Spinal cord (tissue), 10 donors: ENCODE measurements at places on chromosomes 13 and 19.
A peak's percentile ranks its signal among the peaks of the same experiment; 100 is the strongest.

GRCh38 chr13:24288870-24289269 is 20.5 kb upstream of the C1QTNF9 start:
- H3K27ac ChIP-seq, result no peak overlapping the region
- H3K4me3 ChIP-seq, result no peak overlapping the region
- no peak for DNase-seq

GRCh38 chr19:19774354-19775033 is 41.6 kb upstream of the ZNF14 start:
- no peak overlapping the region for H3K4me3 ChIP-seq
- H3K27me3 ChIP-seq, result no peaks in the 10 kb centered on the region
- no peak overlapping the region for H3K27ac ChIP-seq
- peaks cover 12% of the 10 kb centered on the region for H3K4me1 ChIP-seq

- H3K27ac ChIP-seq, result no peak overlapping the region
- no peak overlapping the region for H3K4me3 ChIP-seq
- no peak for DNase-seq
- no peaks in the 10 kb centered on the region for H3K4me1 ChIP-seq
- no peaks in the 10 kb centered on the region for H3K27me3 ChIP-seq
- no peaks in the 10 kb centered on the region for H3K36me3 ChIP-seq
Measured at GRCh38 chr13:60347690-60348089, 49.3 kb upstream of the TDRD3 start.

DNA sequence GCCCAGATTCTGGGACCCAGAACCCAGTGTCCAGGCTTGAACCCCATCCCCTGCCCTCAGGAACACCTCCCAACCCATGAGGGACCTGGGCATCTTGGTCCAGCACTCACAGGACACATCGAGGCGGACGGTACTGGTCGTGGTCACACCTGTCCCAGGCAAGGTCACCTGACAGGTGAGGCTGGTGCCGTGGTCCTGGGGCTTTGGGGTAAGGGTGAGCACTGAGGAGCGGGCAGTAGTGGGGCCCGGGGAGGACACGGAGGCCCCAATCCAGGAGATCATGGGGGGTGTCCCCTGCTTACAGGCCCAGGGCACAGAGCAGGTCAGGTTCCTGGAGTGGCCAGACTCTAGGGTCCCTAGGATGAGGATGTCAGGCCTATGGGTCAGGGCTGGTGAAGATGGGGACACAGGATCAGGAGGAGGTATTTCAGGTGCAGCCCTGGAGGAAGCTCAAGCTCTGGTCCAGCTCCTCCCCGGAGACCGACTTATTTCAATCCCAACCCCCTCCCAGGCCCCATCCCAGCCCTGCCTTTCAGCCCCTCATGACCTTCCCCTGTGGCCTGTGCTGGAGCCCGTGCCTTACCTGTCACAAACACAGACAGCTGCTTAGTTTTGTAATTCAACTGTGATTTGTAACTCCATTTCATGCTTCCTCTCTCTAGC is 772 bp downstream of the SIGLEC8 start:
- no peaks in the 10 kb centered on the region for H3K4me1 ChIP-seq
- no peak for DNase-seq
- no peak overlapping the region for H3K27ac ChIP-seq

- H3K27ac ChIP-seq, result no peak overlapping the region
- H3K36me3 ChIP-seq, result no peaks in the 10 kb centered on the region
- DNase-seq, result no peak
- H3K4me1 ChIP-seq, result no peaks in the 10 kb centered on the region
Measured at GRCh38 chr13:20921572-20921971, 19.0 kb upstream of the XPO4 start.

GRCh38 chr13:104949840-104950740 is 1585.4 kb downstream of the EFNB2 start:
- H3K27me3 ChIP-seq, result no peaks in the 10 kb centered on the region
- no peak overlapping the region for H3K27ac ChIP-seq
- no peaks in the 10 kb centered on the region for H3K36me3 ChIP-seq

DNA sequence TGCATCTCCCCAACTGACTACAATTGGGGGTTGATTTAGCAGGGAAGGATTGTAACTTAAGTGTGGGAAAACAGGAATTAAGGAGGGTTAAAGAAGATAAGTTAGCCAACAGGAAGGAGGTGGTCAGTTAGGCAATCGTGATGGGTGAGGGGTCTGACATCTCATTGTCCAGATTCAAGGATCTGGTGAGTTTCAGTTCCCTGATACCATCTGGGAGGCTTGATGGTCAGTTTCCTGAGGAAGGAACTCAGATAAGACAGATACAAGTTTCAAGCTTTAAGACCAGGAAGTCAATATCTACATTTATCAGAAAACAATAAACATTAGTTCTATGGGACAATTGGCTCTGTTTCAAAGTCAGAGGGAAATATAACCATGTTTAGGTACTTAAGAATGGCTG is 601.8 kb downstream of the SLITRK6 start:
- no peak for DNase-seq
- H3K36me3 ChIP-seq, result no peaks in the 10 kb centered on the region
- H3K4me1 ChIP-seq, result no peaks in the 10 kb centered on the region
- H3K27me3 ChIP-seq, result no peaks in the 10 kb centered on the region
- no peak overlapping the region for H3K4me3 ChIP-seq
- no peak overlapping the region for H3K27ac ChIP-seq

- no peak for DNase-seq
- no peaks in the 10 kb centered on the region for H3K4me1 ChIP-seq
- H3K27me3 ChIP-seq, result no peaks in the 10 kb centered on the region
- no peak overlapping the region for H3K27ac ChIP-seq
- H3K36me3 ChIP-seq, result no peaks in the 10 kb centered on the region
Measured at GRCh38 chr13:72462166-72462565, 265.3 kb downstream of the MZT1 start.

GRCh38 chr13:114100446-114101357 is 31.7 kb downstream of the RASA3 start:
- DNase-seq, result no peak
- no peak overlapping the region for H3K4me3 ChIP-seq
- H3K4me1 ChIP-seq, result peaks cover 67% of the 10 kb centered on the region
- peaks cover 47% of the 10 kb centered on the region for H3K36me3 ChIP-seq
- no peaks in the 10 kb centered on the region for H3K27me3 ChIP-seq

DNA sequence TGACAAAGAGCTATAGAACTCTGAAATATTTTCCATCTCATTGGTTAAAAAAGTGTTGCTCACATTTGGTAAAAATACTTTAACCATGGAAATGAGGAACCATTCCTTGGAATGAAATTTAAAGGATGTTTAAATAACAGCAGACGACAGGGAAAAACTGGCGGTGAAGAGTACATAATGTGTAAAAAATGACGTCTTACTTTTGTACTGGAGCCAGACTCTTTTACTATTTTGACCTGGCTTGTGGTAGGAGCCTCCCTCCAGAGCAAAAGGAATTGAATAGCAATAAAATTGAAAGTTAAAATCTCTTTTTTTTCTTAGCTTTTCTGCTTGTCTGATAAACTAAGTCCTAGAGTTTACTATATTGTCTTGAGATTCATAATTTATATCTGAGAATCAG is 426.2 kb upstream of the KLHL1 start:
- H3K4me3 ChIP-seq, result no peak overlapping the region
- no peaks in the 10 kb centered on the region for H3K36me3 ChIP-seq
- no peak for DNase-seq
- no peaks in the 10 kb centered on the region for H3K4me1 ChIP-seq
- no peak overlapping the region for H3K27ac ChIP-seq

DNA sequence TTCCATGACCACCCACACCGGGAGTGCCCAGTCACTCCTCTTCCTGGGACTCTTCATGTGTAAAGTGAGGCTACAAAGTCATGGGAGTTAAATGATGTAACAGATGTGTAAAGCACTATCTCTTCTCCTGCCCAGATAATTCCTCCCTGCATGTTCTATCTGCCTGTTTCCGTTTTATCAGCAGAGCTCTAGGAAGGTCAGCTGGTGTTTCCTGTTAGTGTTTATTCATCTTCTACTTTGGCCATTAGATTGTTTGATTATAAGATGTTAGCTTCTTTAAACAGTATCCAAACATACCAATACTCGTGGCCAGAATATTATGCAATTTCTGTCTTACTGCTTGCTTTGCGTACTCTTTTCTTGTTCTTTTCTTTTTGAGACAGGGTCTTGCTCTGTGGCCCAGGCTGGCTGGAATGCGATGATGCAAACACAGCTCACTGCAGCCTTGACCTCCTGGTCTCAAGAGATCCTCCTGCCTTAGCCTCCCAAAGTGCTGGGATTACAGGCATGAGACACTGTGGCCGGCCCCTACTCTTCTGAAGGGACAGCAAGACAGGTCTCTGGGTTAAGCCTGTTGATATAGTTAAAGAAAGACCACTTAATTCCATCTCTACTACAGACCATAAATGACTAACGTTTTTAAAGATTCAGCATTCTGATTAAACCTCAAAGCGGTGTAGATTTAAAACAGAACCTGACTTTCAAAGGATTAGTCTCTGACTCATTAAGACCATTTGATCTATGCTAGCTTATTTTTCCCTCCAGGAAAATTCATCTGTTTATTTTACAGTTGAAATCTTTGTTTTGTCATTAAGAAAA is 97.4 kb upstream of the AKAP11 start:
- H3K4me3 ChIP-seq, result no peak overlapping the region
- H3K27ac ChIP-seq, result no peak overlapping the region
- no peaks in the 10 kb centered on the region for H3K4me1 ChIP-seq
- H3K27me3 ChIP-seq, result no peaks in the 10 kb centered on the region
- no peak for DNase-seq

DNA sequence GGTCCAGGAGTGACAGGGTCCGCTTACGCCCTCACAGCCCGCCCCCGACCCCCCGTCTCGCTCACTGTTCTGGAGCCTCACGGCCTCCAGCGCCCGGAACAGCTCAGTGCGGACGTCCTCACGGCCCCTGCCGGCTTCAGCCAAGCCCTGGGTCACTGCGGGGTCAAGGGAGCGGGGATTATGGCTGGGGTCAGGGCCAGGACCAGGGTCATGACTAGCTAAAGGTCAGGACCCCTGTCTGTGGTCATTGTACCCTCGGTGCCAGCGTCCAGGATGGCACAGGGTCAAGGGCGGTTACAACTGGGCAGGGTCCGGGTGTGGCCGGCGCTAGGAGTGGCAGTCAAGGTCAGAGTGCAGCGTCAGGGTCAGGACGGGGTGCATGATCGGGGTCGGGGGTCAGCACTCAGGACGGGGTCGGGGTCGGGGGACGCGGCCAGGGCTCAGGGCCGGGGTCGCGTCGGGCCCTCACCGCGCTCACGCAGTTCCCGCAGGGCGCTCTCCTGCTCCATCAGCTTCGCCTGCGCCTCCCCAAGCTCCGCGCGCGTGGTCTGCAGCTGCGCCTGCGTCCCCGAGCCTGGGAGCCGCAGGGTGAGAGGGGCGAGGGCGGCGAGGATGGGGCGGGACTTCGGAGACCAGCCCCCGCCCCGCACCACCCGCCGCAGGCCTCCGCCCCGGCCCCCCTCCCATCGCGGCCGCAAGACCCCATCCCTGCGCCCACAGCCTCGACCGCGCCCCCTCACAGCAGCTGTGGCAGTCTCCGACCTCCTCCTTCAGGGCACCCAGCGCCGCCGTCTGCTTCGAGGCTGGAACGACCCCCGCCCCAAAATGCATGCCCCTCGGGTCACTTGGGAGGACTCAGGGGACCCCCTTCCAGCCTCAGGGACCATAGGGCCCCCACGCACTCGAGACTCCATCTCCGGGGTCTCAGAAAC is 1.4 kb downstream of the CLEC4G start:
- H3K27ac ChIP-seq, result no peak overlapping the region
- no peak overlapping the region for H3K4me3 ChIP-seq
- DNase-seq, result peak; percentile 25
- peaks cover 48% of the 10 kb centered on the region for H3K27me3 ChIP-seq
- H3K4me1 ChIP-seq, result peaks cover 5% of the 10 kb centered on the region

GRCh38 chr19:58387338-58388174 is 487 bp downstream of the RPS5 start:
- peak overlapping the region; percentile 99 for H3K27ac ChIP-seq
- peaks cover 35% of the 10 kb centered on the region for H3K36me3 ChIP-seq

- no peak overlapping the region for H3K27ac ChIP-seq
- peaks cover 22% of the 10 kb centered on the region for H3K4me1 ChIP-seq
- peaks cover 9% of the 10 kb centered on the region for H3K27me3 ChIP-seq
- peak overlapping the region; percentile 63 for H3K4me3 ChIP-seq
- no peak for DNase-seq
Measured at GRCh38 chr19:50638600-50638999, 1.1 kb downstream of the SYT3 start.

DNA sequence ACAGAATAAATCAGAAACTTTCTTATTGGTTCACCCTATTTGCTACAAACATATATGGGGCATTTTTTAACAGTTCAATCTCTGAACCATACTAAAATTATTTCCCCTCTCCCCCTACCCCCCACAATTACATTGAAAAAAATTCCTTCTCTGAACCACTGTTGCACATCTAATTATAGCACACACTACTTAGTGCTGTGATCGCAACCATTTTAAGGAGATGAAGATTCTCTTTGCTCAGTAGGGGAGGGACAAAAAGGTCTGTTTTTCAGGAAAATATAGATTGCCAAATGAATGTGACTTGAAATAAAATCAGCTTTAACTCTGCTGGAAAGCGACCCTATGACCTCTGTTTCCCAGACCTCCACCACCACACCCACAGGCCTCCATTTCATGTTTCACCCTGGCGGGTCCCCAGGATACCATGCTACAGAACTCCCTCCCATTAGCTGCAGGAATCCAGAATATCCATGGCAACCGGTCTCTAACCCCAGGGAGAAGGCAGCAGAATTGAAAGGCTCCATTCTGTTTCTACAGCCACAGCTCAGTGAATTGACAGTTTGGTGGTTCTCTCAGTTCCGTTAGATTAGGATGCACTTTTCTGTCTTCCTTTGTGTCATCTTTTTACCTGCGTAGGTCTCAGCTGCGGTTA is 286.3 kb downstream of the TBC1D4 start:
- H3K27ac ChIP-seq, result peak overlapping the region; percentile 85
- DNase-seq, result peak; percentile 74
- peaks cover 4% of the 10 kb centered on the region for H3K4me1 ChIP-seq
- H3K27me3 ChIP-seq, result no peaks in the 10 kb centered on the region

- peak overlapping the region; percentile 48 for H3K4me3 ChIP-seq
- H3K36me3 ChIP-seq, result peaks cover 19% of the 10 kb centered on the region
- peaks cover 39% of the 10 kb centered on the region for H3K4me1 ChIP-seq
Measured at GRCh38 chr19:345320-345879, 804 bp upstream of the MIER2 start.

- no peak overlapping the region for H3K4me3 ChIP-seq
- no peaks in the 10 kb centered on the region for H3K36me3 ChIP-seq
- DNase-seq, result no peak
- peaks cover 18% of the 10 kb centered on the region for H3K4me1 ChIP-seq
Measured at GRCh38 chr13:44930280-44930679, 59.0 kb downstream of the NUFIP1 start.

GRCh38 chr13:111022886-111023285 is 92.2 kb upstream of the ARHGEF7 start:
- no peaks in the 10 kb centered on the region for H3K4me1 ChIP-seq
- no peak overlapping the region for H3K4me3 ChIP-seq
- H3K36me3 ChIP-seq, result no peaks in the 10 kb centered on the region
- no peak for DNase-seq
- no peaks in the 10 kb centered on the region for H3K27me3 ChIP-seq

GRCh38 chr13:106941779-106942178 is 373.8 kb upstream of the ARGLU1 start:
- H3K4me3 ChIP-seq, result no peak overlapping the region
- H3K4me1 ChIP-seq, result no peaks in the 10 kb centered on the region
- no peak for DNase-seq
- no peaks in the 10 kb centered on the region for H3K27me3 ChIP-seq
